AG08396 (cell line): ENCODE measurements at places on chromosomes 6 and 20.

DNA sequence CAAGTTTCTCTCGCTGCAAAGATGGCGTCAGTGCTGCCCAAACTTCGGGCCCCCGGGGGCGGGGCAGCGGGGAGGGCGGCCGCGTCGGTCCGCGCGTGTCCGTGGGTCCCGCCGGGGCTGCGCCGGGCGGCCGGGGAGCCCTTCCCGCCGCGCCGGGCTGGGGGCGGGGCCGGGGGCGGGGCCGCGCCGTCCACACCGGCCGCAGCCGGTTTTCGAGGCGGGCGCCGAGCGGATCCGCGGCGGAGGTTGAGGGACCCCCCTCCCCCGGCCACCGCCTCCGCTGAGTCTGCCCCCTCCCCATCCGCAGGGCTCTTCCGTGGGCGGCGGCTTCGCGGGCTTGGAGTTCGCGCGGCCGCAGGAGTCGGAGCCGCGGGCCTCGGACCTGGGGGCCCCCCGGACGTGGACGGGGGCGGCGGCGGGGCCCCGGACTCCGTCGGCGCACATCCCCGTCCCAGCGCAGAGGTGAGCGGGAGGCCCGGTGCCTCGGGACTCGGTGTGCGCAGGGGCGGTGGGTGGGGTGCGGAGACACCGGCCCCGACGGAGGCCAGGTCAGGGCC lies 572 bp downstream of the SLC2A4RG start:
- DNase-seq = peak; percentile 85

GRCh38 chr20:31637660-31638059 lies at the start of gene COX4I2:
Gene COX4I2 (plus strand): TSS chr20:31637912. CDS start chr20:31639018, 1,106 bp downstream.
- DNase-seq = no peak

GRCh38 chr6:70843328-70843918 lies 113.4 kb downstream of the B3GAT2 start:
- no peak for DNase-seq

- DNase-seq = no peak
Observed at GRCh38 chr6:133423242-133423641, 182.1 kb downstream of the EYA4 start.

GRCh38 chr20:32457479-32457986 lies 99.4 kb downstream of the ASXL1 start:
- peak; percentile 98 for DNase-seq

- DNase-seq = no peak
Observed at GRCh38 chr20:48743807-48744206, 84.0 kb downstream of the PREX1 start.

DNA sequence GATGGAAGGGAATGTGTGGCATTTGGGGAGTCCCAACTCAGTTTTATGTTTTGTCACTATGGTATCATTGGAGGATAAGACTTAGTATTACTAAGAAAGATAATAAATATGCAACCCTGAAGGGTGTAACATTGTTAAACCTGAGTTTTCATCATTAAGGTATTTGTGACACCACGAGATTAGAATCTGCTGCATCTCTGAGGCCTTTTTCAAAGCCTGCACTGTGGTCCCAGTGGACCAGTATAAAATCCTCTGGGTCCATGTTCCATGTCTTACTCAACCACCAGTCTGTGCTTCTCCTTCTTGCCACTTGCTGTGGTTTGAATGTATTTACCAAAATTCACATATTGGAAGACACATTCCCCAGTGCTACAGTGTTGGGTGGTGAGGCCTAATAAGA lies 130.6 kb downstream of the TBX18 start:
- DNase-seq = no peak

DNA sequence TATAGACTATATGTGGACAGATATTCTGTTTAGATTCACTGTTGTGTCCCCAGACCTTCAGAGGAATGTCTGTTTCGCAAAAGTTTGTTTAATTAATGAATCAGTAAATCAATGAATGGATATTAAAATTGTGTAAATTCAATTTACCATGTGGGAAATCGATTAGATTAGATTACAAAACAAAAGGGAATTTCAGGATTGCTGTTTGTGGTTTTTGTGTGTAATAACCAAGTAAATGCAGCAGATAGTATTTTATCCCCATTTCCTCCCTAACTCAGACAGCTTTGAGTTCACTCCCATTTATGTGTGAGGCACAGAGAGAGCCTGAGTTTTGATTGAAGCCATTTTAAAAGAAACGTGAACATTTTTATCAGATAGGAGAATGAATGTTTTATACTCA lies 214.8 kb downstream of the ADGB start:
- DNase-seq = no peak

DNA sequence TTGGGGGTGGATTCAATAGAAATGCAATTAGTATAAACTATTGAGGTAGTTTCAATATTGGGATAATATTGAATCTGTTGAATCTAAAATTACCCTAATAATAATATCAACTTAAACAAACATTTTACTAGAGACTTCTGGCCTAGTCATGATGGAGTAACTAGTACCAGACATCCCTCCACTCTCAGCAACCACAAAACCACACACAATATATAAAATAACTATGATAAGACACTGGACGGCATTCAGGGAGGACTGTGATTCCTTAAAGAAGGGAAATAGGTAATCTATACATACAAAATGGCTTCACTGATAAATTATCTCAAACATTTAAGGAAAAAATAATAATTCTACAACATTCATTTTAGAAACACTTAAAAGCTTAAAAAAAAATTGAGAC lies 38.9 kb upstream of the TMEM14A start:
- no peak for DNase-seq

GRCh38 chr6:34514593-34515472 lies 41.3 kb downstream of the SPDEF start:
- DNase-seq = peak; percentile 62

DNA sequence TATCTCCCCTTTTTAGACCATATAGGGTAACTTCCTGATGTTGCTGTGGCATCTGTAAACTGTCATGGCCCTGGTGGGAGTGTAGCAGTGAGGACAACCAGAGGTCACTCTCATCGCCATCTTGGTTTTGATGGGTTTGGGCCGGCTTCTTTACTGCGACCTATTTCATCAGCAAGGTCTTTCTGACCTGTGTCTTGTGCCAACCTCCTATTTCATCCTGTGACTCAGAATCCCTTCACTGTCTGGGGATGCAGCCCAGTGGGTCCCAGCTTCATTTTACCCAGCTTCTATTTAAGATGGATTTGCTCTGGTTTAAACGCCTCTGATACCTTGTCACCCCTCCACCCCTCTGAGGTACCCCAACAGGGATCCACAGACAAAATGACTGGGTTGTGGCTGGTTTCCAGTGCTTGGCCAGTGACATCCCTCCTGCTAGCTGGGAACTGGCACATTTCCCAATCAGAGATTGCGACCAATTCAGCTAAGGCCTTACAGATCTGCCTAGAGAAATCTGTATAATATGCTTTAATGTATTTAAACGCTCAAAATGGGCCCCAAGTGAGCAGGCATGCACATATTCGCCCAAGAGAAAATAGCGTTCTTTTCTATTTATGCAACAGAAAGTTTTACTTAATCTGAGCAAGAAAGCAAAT lies 315.6 kb upstream of the QKI start:
- no peak for DNase-seq

GRCh38 chr20:25222461-25223178 lies 25.3 kb upstream of the PYGB start:
- DNase-seq = no peak

DNA sequence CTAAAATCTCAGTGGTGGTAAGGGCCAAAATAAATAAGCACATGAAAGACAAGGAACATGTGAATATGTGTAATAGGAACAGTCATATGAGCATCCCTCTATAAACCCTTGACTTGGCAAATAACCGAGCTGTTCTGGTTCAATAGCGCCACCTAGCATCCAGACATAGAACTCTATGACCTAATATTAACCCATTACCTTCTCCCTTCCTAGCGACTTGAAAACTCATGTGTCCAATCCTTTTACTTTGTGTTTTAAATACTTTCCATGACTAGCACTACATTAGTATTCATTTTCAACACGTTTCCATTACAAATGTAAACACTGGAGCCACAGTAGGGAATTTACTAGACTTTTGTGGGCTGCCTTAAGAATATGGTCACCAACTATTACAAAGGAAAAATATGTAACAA lies 279.7 kb downstream of the UST start:
- DNase-seq = peak; percentile 65

GRCh38 chr6:45724511-45724910 lies 291.1 kb downstream of the CLIC5 start:
- peak; percentile 23 for DNase-seq

DNA sequence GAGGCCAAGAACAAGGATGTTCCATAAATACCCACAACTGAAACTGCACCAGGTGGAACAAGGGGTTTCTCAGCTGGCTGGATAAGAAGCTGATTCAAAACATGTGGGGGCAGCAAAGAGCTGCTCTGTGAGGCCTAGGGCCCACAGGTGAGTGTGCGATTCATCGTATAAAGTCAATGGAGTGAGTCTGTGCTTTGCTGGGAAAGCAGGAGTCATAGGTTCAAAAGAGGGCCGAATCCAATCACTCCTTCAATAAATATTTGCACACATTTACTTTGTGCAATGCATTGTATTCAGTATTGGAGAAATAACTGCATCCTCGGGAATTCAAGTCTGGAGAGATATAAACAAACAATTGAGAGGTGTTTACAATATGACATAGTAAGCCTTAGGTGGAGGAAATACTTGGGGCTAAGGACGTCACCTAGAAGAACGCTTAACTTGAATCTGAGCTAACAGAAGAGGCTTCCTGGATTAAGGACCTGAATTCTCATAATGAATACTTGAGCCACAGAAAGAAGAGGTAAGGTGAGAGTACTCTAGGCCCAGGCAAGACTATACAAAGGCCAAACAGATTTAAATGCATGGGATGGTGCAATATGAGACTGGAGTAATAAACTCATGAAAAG lies 83.7 kb upstream of the TMEM30A start:
- no peak for DNase-seq

DNA sequence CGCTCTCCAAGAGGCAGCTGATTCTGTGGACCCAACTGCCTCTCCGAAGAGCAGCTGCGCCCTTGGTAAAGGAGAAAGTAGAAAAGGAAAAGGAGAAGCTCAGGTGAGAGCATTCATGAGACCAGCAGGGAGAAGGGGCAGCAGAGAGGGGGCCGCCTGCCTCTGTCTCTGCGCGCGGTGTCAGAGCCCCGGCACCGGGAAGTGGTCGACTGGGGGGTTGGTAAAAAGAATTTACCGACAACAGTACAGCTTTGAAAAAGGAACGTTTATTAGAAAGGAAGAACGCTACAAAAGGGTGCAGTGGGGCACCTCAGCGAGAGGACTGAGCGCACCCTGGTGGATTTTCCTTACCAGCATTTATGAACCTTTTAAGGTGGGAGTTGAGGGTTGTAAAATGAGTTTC lies 61.9 kb downstream of the GPR6 start:
- DNase-seq = no peak

DNA sequence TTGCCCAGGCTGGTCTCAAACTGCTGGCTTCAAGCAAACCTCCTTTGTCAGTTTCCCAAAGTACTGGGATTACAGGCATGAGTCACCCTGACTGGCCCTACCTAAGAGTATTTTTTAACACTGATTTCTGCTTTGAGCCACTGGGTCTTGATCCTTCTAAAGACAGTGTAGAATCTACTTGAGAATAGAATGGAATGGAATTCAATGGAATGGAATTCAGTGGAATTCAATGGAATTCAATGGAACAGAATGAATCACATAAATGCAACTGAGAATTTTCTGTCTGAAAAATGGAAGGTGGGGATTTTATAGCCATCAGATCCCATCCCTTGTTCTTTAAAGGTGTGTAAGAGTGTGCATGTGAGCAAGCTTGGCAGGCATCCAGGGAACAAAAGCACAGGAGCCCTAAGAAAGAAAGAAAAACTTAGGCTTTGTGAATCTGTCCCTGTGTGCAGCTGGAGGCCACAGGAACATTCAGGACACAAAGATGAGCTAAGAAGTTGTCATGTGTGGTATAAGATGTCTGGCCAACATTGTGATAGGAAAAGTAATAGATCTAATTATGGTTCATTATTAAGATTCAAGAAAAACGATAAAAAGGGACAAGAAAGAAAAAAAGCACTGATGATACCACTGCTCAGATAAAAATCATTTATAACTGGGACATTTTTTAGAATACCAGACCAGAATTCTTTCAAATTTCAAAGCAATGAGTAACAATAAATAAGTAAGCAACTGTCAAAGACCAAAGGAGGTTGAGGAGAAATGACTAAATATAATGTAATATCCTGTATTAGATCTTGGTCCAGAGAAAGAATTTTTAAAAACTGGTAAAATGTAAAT lies 681.0 kb upstream of the GJE1 start:
- peak; percentile 29 for DNase-seq

DNA sequence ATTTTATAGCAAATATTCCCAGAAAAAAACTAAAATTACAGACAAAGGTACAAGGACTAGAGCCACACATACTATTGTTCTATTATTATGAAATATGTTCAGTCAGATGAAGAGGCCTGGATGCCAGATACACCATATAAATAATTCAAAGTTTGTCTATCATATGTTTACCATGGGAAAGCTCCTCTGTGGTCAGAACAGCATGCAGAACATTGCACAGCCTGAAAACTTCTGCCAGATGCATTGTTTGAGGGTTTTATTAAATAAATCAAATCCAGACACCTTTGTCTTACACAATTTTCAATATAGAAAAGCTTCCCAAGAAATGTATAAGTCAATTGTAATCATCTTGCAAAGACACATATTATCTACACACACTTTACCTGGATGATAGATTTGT lies 35.0 kb upstream of the COL21A1 start:
- no peak for DNase-seq
